ENCODE measurements at places on chromosomes 4 and X.

DNA sequence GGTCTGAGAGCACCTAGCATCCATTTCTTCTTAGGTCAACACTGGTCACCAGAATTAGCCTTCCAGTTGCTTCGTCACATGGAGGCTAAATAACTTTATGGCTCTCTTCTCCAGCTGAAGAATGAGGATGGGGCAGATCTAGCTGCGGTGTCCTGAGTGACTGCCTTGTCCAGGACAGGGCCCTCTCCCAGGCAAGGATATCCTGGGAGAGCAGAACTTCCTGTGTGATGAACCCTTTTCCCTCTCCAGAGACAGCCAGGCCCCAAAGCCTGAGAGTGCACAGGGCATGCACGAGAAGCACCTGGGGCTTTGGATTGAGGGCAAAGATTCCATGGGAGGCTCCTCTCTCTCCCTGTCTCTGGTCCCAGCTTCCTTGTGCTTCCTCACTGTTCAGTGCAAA is 108.2 kb upstream of the MAMLD1 start:
- no peak for DNase-seq

- DNase-seq = peak; percentile 44
These were observed 25.3 kb downstream of the HOPX start for GRCh38 chr4:56655627-56656345.

DNA sequence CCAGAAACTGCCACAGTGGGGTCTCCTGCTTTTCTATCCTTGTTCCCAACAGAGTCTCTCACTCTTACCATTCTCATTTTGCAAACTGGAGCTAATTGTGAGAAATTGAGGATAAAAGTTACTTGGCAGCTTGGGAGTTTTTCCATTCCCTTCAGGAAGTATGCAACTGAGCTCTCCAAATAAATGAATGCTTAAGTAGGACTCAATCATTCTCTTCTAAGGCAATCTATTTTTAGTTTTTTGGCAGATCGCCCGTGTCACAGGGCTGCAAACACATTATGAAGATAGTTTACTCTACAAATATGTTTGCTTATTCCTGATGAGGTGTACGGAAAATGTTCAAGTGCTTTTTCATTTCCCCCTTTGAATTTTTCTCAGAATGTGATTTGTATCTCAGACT is 5.3 kb downstream of the ASB11 start:
- DNase-seq = no peak

DNA sequence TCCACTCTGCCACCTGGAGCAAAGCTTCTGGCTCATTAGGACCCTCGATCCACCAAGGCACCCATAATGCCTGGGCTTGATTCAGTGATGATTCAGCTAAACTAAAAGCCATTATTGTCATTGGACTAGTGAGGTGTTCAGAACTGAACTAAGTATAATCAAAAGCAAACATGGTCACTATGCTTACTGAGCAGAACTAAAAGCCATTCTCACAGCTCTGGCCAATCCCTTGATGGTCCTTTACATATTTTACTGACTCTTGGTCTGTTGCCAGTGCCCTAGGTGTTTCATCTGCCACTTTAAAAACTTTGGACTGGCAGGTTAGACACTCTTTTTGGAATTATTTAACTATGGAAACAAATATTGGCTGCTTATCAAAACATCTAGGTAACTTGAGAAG is 703.5 kb downstream of the FAT4 start:
- DNase-seq = no peak
